ENCODE measurements at places on chromosomes 5 and 9.
A peak's percentile ranks its signal among the peaks of the same experiment; 100 is the strongest.

GRCh38 chr9:113954591-113954990 is 78.5 kb downstream of the ZNF618 start:
- no peak for DNase-seq

GRCh38 chr9:123454361-123454760 is 98.4 kb downstream of the CRB2 start:
- peak; percentile 34 for DNase-seq

DNA sequence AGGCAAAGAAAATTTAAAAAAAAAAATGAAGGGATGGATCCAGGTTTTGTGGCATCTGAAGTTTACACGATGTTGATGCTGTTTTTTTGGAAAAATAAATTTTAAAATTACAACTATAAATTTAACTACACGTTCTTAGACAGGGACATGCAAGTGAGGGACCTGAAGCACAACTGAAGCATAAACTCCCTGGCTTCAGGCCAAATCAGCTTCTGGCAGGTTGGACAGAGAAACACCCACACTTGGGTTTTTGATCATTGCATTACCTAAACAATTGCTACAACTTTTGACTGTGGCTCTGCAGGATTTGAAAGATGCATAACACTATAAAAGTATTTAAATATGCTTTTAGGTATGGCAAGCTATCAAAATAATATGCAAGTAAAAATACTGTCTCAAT is 1318.3 kb upstream of the DMAC1 start:
- no peak for DNase-seq

GRCh38 chr5:96146675-96147074 is 185.0 kb upstream of the ELL2 start:
- DNase-seq, result no peak

GRCh38 chr9:113599646-113600022 is 136.1 kb downstream of the RGS3 start:
- no peak for DNase-seq

DNA sequence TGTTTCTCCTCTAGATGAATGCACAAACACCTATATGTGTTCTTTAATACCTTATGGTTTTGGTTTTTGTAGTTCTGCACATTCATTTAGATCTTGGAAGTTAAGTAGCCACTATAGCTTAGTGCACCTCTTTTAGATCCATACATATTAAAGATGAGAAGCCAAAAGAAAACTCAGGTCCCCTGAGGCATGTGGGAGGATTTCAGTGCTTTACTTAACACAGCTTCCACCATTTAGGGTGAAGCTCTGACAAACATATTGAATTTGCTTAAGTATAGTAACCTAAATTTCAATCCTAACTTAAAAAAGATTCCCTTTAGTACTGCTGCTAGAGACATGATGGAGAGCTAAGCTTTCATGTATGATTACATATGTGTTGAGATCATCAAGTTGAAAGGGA is 25.6 kb upstream of the RICTOR start:
- DNase-seq, result no peak
